ENCODE measurements at places on chromosomes 3 and 15.

- no peak for DNase-seq
Measured at GRCh38 chr15:96209285-96209735, 121.2 kb upstream of the NR2F2 start.

DNA sequence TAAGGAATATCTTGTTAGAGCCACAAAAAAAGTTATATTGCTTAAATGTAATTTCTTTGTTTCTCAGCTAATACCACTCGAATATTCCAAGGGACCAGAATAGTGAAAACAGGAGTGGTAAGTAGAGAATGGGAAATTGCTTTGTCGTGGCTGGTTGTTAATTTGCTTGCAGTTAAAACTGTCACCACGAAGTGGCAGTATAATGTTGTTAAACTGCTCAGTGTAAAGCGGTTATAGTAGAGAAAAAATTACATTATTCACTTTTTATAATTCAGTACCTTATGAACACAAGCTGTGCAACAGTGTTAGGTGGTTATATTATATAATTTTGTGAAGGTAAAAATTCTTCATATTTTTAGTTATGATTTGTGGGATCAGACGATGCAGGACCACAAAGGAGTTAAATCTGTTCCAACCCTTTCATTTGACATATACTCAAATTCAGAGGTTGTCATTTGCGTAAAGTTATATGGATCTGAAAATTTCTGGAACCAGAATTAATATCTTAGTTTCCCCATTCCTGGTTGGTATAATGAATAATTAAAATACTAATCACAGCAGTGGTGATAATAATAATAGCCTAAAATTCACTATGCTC lies 171.8 kb downstream of the FEZF2 start:
- no peak for DNase-seq

GRCh38 chr3:86801921-86802320 lies 189.0 kb downstream of the VGLL3 start:
- no peak for DNase-seq

DNA sequence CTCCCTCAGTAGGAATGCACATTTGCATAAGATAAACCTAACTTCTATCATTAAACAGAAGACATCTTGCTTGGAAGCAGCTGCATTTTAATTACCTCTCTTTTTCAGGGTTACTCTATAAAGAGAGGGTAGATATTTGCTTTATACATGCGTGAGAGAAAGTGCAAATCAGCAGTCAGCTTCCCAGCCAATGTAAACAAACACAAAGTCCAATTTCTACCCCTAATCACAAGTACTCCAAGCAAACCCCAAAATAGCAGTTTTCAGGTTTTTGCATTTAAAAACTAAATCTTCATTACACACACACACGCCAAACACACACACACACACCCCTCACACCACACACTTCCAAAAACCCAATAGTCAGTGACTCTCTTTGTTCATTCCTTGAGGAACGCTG lies 303.9 kb upstream of the ALCAM start:
- DNase-seq: no peak

- DNase-seq: no peak
Measured at GRCh38 chr3:121998611-121999473, 23.2 kb downstream of the ILDR1 start.

- DNase-seq: no peak
Measured at GRCh38 chr3:108036984-108037741, 53.7 kb downstream of the CD47 start.

DNA sequence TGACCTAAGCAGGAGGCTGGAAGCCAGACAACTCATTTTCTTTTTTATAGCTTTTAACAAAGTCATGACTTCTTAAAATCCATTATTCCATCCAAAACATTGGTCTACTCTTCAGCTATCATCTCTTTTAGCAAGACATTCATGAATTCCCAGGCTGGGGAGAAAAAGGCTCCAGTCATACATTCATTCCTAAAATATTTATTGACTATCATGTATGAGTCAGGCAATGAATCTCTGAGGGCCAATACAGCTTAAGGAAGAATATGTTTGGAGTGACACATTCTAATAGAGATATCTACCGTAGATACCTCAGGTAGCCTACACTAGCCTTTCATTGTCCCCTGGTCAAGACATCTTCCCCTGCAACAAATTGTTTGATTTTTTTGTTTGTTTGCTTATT lies 196.4 kb upstream of the NANOGP8 start:
- DNase-seq: no peak

Measured in activated CD8-positive, alpha-beta memory T cell treated with anti-CD3 and anti-CD28 coated beads for 1 hour (primary cell).